ENCODE measurements at places on chromosomes 6 and 20.

DNA sequence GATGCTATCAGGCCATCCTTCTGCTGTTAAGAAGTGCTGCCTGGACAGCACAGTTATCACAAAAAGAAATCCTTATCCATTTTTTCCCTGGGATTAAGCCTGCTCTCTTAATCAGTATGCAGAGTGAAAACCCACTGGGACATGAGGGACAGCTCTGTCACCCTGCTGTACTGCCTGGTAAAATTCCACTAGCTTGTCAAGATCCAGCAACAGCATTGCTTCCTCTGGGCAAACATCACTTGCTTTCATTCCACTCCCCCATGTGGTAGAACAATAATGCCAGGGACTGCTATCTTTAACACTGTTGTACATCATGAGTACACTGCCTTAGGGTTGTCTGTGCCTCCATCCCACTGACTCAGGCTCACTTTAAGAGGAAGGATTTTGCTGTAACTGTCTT, 331.3 kb downstream of the KIF16B start:
- DNase-seq: peak; percentile 5

DNA sequence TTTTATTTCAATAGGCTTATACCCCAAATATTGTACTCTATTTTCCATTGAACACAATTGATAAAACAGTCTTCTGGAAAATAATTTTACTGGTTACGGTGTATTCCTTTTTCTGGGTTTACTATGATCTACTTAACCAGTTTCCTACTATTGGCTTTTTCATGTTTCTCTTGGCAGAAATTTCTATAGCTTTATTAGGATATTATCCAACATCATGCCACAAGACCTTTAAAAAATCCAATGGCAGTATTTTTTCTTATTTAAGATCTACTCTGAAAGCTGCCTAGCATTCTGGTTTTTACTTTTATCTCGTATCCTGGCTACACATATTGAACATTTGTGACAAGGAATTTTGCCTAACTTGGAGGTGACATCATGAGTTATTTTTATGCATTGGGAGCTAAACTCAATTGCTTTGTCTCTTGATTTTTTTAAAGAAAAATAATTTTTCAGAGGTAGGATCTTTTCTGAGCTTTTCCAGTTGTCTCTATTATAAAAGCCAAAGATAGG, 45.5 kb downstream of the SLC9A8 start:
- no peak for DNase-seq

DNA sequence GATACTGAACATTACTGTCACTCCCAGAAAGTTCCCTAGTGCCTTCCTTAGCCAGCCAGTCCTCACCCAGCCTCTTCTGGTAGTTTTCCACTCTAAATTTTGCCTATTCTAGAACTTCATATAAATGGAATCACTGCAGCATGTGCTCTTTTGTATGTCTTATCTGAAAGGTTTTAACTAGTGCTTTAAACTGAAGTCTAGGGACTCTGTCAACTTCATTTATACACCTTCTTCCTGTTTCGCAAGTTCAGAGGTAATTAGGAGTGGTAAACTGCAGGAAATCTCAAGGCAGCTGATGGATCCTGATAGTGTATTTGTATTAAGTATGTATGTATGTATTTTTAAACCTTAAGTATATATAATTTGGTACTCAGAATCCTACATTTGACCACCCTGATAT, 94.3 kb downstream of the TCP11 start:
- no peak for DNase-seq

GRCh38 chr6:112199001-112199403, 55.4 kb downstream of the LAMA4 start:
- DNase-seq: no peak

DNA sequence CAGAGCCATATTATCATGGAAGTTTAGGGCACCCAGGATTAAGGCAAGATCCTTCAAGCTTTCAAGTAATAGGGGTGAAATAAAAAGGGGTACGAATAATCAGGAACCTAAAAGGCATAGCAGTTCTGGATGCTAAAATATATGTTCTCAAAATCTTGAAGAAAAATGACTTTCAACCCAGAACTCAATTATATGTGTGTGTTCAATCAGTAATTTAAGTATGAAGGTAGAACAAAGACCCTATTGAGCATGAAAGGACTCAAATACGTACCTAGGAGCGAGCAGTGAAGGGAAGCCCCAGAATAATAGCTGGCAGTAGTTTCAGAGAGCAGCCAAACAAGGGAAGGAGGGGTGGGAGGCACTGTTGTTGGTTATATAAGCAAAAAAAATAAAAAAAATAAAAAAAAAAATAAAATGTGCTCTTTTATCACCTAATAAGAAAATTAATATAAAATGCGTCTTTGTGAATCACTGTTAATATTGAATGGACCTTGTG, 45.4 kb downstream of the MYO6 start:
- DNase-seq: no peak

GRCh38 chr6:41269166-41269565, 17.3 kb downstream of the TREM1 start:
- DNase-seq: no peak

DNA sequence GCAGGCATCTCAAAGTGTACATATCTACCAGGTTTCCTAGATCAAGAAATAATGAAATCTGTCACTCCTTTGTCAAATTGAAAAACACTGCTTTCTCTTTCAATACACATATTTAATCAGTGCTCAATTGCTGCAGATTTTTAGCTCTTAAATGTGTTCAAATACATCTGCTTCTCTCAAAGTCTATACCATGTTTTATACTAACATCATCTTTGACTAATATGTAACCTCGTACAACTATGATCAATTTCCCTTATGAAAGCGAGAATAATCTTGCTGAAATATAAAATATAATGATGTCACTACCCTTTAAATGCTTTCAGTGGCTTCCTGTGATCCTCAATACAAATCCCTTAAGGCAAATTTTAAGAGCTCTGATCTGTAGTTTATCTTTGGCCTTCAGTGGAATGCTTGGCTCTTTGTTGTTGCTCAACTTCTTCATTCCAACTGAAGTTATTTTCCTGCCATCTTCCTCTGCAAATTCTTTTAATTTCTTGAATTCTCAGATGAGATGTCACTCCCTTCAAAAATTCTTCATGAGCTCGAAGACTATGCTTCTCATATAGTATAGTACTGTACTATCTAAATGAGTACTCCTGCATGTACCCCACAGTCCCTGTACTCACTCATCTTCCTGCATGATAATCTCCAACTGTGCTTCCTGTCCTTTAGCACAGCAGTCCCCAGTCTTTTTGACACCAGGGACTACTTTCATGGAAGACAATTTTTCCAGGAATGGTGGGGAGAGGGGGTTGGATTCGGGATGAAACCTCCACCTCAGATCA, 545.1 kb upstream of the GJE1 start:
- peak; percentile 47 for DNase-seq

All from brain microvascular endothelial cell (primary cell).